BE2C (cell line): ENCODE measurements at places on chromosomes 13 and 19.

DNA sequence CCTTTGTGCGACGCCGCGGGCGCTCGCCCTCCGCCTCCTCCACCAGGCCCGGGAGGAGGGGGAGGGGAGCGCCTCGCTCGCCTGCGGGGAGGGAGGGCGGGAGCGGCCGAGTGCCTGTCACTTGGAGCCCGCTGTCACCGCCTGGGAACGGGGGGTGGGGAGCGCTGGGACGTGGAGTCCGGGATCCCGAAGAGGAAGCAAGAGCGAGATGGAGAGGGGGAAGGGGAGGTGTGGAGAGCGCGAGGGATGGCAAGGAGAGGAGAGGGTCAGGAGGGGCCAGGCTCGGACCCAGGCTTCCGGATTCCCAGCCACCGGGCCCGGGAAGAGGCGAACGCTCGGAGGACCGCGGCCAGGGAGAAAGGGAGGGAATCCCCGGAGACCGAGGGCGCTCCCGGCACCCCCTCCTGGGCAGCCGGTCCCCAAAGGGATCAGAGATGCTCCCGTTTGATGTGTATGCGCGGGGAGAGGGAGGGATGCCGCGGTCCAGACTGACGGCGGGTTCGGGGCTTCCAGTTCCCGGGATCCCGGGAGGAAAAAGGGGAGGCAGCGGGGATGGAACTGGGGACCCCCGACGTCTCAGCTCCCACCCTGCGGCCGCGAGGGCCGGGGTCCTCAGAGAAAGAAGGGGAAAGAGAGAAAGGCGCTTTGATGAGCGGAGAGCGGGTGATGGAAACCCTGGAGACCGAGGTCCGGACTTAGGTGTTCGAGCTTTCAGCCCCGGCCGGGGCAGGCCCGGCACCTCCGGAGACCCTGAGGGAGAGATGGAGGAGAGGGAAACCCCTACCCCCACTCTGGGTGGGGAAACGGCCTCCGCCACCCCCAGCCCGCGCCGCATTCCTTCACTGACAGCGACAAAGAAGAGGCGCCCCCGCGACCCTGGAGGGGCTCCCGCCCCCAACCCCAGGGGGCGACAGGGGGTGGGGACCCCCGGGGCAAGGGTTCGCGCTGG is 4.7 kb upstream of the DPF1 start:
- peak; percentile 88 for DNase-seq

DNA sequence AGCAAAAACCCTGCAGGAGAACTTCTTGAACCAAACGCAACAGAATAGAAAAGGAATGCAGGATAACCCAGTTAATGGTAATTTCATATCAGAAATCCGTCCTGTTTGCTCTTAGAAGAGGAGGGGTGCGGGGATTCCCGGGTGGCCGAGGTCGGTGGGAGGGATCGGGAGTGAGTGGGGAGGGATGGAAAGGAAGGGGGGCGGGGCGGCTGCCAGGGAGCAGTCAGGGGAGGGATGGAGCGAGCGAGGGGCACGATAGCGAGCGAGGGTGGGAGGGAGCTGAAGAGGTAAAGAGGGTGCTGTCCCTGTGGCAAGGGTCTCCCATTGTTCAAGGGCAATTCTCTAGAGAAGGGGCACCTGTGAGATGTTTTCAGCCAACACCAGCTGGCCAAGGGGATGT is 26.5 kb downstream of the CD177 start:
- DNase-seq: no peak

DNA sequence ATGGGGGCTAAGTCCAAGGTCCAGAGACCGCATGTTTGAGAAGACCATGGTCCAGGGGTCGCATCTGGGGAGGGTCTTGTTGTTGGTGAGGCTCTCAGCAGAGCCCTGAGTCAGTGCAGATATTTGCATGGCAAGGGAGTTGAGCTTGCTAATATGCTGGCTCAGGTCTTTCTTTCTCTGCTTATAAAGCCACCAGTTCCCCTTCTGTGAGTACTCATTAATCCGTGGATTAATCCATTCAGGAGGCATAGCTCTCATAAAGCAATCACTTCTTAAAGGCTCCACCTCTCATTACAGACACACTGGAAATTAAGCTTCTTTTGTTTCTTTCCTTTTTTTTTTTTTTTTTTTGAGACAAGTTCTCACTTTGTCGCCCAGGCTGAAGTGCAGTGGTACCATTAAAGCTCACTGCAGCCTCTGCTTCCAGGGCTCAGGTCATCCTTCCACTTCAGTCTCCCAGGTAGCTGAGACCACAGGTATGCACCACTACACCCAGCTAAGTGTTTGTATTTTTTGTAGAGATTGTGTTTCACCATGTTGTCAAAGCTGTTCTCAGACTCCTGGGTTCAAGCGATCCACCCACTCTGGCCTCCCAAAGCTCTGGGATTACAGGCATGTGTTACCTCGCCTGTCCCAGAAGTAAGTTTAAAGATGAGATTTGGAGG is 216.4 kb downstream of the SLITRK5 start:
- DNase-seq: no peak

DNA sequence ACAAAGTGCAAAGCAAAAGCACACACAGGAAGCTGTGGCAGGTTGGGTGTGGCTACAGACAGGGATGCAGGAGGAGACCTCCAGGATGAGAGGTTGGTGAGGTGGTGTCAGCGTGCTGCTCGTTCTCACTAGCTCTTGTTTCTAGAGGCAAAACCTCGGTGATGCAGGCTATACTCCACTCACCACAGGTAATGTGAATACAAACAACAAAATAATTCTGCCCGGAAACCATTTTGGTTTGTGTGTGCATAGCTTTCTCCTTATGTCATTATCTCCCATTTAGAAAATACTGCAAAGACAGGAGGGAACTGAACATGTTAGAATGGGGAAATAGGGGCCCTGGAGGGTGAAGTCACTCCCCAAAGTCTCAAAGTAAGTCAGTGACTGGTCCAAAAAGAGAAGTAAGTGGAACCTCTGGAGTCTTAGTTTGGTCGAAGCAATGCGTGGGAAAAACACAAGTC is 9.4 kb downstream of the LCP1 start:
- DNase-seq: no peak

GRCh38 chr13:28325022-28325421 is 169.9 kb downstream of the FLT1 start:
- DNase-seq: no peak
